ENCODE measurements at places on chromosomes 3 and 15. TPM values are rescaled to one million over a fixed set of nuclear protein-coding genes. Genes with fewer than 3 reads are reported as not detected.

Gene DLL4
- 0.19 TPM for total RNA-seq

Gene UQCC5
- total RNA-seq: 7.4 TPM

Gene SCAMP5
- 1.2 TPM for total RNA-seq

Gene KIF23
- 56.2 TPM for total RNA-seq

Gene SI
- not detected for total RNA-seq

Gene MAP3K13
- total RNA-seq: 29.3 TPM

Gene ALDH1L1
- 0.21 TPM for total RNA-seq

Gene PODXL2
- total RNA-seq: 0.14 TPM

Gene LSAMP
- not detected for total RNA-seq

Gene FSIP1
- 0.60 TPM for total RNA-seq

Gene EPHA3
- total RNA-seq: 0.14 TPM

Gene BTLA
- 17.5 TPM for total RNA-seq

Gene CHRNA3
- total RNA-seq: not detected

Gene C3orf20
- 1.1 TPM for total RNA-seq

Gene RBPMS2
- total RNA-seq: not detected

Gene CPLX3
- total RNA-seq: 0.17 TPM

Gene ECE2
- not detected for total RNA-seq

Gene LTF
- total RNA-seq: not detected

Gene ANKDD1A
- 7.2 TPM for total RNA-seq

Gene C2CD4A
- 1.8 TPM for total RNA-seq

Gene SCN11A
- 0.22 TPM for total RNA-seq

Gene ICE2
- 81.5 TPM for total RNA-seq

Gene CLRN1
- total RNA-seq: not detected

Gene FBXO40
- not detected for total RNA-seq

Gene ZIC4
- total RNA-seq: not detected

Gene LYZL4
- total RNA-seq: not detected

Gene RPP14
- total RNA-seq: 17.2 TPM

Gene HTR3E
- not detected for total RNA-seq

Gene GPR15
- total RNA-seq: 24.0 TPM

Gene COX5A
- 241 TPM for total RNA-seq

Gene ACSBG1
- total RNA-seq: 0.32 TPM

Gene SERPINI1
- 3.9 TPM for total RNA-seq

Gene LOXL1
- total RNA-seq: 1.9 TPM

All from activated T-cell treated with anti-CD3 and anti-CD28 coated beads, Interleukin-2, amount 50 U/mL, for 72 hours (primary cell).